Calu3 (cell line): ENCODE measurements at places on chromosomes 16 and 17. TPM values are rescaled to one million over a fixed set of nuclear protein-coding genes. Genes with fewer than 3 reads are reported as not detected.

Gene RNF157
- total RNA-seq: 15.3 and 17.6 TPM in 2 replicates

- no peaks in the 10 kb centered on the region for H3K4me1 ChIP-seq
- peaks cover 26% of the 10 kb centered on the region for H3K36me3 ChIP-seq
- DNase-seq: no peak
- no peak overlapping the region for H3K27ac ChIP-seq
- H3K27me3 ChIP-seq: no peaks in the 10 kb centered on the region
- no peak overlapping the region for H3K4me3 ChIP-seq
These were observed 62.3 kb downstream of the VPS53 start for GRCh38 chr17:652314-652713.

GRCh38 chr16:48501516-48502377, 108.2 kb downstream of the N4BP1 start:
- H3K27me3 ChIP-seq: no peaks in the 10 kb centered on the region
- no peaks in the 10 kb centered on the region for H3K36me3 ChIP-seq
- peaks cover 15% of the 10 kb centered on the region for H3K4me1 ChIP-seq
- no peak for DNase-seq

- no peak overlapping the region for H3K4me3 ChIP-seq
- H3K36me3 ChIP-seq: peaks cover 9% of the 10 kb centered on the region
- no peak overlapping the region for H3K27ac ChIP-seq
- no peak for DNase-seq
- peaks cover 9% of the 10 kb centered on the region for H3K4me1 ChIP-seq
These were observed 11.0 kb downstream of the PDP2 start for GRCh38 chr16:66891360-66891759.
